Effector CD4-positive, alpha-beta T cell (primary cell): ENCODE measurements at places on chromosomes 12 and 14.

GRCh38 chr12:67414011-67414715, 145.0 kb downstream of the CAND1 start:
- DNase-seq: no peak

DNA sequence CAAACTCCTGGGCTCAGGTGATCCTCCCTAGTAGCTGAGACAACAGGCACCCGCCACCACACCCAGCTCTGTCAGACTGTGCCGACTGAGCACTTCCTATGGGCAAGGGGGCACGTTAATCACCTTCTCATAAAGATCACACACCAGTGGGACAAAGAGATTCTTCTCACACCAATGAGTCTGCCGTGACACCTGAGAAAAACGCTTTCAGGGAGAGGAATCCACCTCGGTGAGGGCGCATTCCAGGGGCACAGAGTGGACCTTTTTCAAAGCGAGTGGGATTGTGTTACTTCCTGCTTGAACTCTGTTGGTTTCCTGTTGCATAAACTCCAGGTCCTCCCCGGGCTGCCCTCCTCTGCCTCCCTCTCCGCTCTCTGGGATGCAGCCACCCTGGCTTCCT, 17.5 kb upstream of the SCARB1 start:
- DNase-seq: no peak

DNA sequence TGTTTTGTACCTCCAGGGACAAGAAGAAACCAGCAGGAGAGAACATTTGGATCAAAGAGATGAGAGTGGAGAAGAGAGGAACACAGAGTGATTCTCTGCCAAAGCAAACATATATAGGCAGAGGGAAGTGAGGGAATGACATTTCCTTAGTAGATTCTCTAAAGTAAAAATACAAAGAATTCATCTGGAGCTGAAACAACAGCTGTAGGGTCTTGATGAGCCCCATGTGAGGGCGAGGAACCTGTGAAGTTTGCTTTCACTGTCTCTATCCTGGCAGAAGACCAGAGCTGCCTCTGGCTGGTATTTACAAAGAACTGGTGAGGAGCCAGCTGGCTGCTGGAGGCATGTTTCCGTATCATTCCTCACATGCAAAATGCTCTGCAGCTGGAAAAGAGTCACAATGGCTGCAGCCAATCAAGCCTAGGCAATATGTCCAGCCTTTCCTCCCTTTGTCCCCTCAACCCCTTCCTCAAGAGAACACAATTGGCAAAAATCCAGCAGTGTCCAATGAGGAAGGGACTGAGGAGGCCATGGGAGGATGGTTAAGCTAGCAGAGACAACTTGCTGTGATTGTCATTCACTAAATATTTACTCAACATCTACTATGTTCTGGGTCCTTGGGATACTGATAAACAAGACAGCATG, 122.5 kb downstream of the PHLDA1 start:
- DNase-seq: no peak

DNA sequence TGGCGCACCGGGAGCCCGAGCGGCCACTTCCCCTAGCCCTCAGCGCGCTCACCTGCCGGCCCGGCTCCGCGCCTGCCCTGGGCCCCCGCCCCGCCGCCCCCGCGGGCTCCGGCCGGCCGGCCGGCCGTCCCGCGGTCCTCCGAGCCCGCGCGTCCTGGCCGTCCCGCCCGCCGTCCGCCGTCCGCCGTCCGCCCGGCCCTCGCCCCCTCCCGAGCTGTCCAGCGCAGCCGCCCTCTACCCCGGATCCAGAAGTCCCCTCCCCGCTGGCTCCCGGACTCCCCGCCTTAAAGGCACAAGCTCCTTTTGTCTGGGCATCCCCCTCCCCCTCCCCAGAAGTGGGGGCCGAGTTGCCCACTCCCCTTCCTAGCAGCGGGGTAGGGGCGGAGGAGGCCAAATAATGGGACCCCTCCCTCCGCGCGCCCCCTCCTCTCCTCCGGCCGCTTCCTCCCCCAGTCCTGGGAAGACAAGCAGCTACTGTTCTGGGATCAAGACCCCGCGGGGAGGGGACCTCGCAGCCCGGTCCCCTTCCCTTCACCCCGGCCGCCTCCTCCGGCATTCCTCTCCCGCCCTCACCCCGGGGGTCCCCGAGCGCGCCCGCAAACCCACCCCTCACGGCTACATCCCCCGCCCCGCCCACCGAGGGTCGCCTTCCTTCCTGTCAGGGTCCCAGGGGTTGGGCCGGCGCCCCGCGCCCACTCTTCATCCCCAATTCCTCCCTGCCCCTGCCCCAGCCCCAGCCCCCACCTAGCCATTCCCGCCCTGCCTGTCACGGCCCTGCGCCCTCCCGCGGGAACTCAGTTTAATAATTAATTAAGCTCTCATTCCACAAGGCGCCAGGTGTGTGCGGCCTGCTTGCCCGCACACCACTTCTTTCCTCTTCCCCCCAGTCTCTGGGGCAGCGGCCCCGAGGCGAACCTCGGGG, at the start of gene ADCY6:
Gene ADCY6, minus strand, starts transcription at position 236 of the 922 bp plus-strand sequence. CDS start 5,655 bp downstream, outside the sequence.
- DNase-seq: no peak

DNA sequence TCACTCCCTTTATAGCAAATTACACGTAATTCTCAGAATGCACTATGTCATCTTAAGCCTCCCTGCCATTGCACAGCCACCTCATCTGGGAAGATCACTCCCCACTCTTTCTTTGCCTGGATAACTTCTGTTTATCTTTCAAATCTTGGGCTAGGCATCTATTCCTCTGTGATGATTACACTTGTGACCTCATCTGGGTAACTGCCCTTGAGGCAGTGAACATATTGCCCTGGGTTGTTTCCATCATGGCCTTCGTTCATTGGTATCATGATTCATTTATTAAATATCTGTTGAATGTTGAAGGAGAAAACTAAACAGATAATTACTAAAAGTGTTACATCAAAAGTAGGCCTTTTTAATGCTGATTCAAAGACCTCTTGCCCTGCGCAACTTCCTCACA, 26.2 kb upstream of the PDE3A start:
- DNase-seq: no peak

- no peak for DNase-seq
These were observed 17.0 kb upstream of the SLC2A13 start for GRCh38 chr12:40122842-40123241.

DNA sequence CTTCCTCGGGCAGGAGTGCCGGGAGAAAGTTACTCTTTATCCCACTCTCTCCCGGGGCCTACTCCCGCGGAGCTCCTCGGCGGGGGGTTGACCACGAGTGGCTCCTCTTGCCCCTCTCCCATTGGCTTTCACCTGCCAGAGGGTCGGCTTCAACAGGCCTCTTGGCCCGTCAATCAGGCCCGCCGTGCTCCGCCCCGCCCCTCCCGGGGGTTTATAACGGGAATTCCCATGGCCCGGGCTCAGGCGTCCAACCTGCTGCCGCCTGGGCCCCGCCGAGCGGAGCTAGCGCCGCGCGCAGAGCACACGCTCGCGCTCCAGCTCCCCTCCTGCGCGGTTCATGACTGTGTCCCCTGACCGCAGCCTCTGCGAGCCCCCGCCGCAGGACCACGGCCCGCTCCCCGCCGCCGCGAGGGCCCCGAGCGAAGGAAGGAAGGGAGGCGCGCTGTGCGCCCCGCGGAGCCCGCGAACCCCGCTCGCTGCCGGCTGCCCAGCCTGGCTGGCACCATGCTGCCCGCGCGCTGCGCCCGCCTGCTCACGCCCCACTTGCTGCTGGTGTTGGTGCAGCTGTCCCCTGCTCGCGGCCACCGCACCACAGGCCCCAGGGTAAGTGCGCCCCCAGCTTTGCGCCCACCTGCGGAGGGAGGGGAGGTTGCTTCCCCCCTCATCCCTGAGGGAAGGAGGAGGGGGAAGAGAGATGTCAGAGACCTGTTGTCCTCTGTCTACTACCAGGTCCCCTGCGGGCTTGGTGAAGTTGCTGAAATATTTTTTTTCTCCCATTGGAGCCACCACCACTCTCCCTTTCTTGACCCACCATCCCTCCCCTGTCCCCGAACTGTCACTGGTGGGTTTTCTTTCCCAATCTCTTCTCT, at the start of gene SMOC1:
Gene SMOC1, plus strand, starts transcription at position 242 of the 869 bp plus-strand sequence. Its CDS starts 263 bp downstream, at position 505.
- no peak for DNase-seq

DNA sequence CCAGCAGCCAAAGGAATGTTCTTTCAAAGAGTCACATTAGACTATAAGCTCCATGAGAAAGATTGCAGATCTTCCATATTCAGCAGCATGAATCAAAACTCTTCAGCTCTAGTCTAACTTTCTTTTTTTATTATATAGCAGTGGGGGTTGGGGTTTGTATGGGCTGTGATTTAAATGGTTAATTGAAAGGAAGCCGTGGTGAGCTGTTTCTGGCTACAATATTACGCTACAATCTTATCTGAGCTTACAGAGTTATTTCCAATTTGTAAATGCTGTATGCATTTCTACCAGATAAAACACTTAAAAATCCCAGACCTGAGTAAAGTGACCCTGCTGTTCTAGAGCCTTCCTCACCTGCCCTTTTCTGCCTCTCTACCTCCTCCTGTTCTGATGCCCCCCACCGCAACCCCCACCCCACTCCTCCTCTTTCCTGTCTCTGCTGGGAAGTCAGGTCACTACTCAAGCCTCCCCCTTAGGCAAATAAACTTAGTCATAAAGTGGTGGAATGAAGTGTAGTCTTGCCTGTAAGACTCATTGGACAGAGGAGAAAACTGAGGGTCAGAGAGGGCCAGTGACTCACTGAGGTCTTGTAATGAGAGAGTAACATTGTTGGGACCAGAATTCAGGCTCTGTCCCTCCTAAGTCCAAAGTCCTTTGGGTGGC, 1089.5 kb downstream of the BCL11B start:
- DNase-seq: no peak

DNA sequence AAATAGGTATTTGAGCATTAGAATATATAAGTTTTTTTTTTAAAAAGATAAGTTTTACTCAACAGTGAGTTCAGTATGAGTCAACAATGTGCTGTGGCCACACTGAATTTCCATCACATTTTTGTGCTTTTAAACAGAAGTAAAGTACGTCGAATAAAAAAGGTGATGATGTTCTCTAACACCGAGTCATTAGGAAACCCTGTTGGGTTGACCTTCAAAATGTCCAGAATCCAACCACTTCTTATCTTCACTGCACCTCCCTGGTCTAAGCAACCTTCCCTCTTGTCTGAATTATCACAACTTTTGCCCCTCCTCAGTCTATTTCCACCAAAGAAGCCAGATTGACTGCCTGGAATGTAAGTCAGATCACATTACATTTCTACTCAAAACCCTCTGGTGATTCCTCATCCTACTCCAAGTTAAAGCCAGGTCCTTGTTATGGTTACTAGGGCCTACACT, 43.0 kb upstream of the SYCP3 start:
- DNase-seq: no peak

DNA sequence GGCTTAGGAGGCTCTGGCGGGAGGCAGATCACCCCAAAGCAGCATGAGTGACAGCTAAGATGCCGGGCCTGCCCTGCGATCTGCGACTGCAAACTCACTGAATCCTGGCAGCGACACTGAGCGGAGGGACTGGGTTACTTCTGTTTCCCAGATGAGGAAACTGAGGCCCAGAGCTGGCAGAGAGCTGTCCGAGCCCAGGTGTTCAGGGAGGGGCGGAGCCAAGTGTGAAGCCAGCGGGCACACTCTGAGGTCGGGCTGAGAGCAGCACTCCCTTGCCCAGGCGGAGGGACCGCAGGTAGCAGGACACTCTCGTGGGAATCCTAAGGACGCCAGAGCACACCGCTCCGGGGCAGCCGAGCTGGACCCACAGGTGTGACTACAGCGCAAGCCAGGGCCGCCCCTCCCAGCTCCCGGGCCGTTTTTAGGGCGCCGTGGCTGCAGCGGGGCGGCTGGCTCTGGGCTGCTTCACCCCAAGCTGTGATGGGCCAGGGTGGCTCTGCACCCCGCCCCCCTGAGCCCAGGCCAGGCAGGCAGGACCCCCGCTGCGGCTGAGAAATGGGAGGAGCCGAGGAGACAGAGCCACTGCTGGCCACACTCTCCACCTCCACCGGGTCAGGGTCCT, 27.4 kb downstream of the MMP17 start:
- no peak for DNase-seq

DNA sequence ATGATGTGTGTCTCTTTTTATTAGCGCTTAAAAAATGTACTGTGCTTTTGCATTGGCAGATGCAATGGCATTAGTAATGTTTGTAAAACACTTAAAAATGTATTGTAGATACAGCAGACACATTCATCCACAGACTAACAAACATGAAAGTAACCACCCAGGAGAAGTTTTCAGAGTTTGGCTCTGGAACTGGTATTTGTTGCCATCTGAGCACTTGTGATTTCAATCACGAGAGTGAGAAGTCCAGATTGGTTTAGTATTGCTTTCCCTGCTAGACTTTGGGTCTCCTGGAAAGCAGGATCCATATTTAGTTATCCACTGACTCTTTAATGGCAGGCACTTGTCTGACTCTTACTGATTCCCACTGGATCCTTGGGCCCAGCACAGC, 13.2 kb downstream of the RASSF8 start:
- DNase-seq: no peak

DNA sequence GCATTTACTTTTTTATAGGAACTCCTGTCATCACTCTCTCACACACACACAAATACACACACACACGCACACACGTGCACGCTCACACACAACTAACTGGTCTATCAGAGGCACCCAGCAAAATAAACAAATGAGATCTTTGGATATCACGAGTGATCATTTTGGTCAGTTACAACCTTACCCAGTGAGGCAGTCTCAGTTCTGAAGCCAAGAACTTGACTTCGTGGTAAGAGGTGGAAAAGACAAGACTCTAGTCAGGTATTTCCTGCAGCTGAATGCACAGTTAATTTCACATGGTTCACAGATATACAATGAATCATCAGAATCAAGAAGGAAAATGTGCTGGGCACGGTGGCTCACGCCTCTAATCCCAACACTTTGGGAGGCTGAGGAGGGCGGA, 39.4 kb downstream of the ATF7 start:
- no peak for DNase-seq
